ENCODE measurements at places on chromosomes 2 and 18.

DNA sequence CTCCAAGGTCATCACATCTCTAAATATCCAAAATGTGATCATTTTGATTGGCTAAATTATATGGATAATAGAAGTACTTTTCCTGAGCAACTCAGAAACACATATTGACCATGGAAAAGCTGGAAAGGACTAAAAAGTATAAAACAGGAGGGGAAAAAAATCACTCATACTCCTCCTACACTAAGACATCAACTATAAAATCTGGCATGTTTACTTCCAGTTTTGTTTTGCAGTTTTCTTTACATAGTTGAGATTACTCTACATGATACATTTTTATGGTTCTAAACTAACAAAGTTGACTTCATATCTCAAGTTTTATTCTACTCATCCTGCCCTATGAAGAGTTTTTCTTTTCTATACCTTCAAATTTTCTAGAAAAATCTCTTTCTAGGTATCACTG is 46.0 kb upstream of the SP3 start:
- DNase-seq, result no peak

DNA sequence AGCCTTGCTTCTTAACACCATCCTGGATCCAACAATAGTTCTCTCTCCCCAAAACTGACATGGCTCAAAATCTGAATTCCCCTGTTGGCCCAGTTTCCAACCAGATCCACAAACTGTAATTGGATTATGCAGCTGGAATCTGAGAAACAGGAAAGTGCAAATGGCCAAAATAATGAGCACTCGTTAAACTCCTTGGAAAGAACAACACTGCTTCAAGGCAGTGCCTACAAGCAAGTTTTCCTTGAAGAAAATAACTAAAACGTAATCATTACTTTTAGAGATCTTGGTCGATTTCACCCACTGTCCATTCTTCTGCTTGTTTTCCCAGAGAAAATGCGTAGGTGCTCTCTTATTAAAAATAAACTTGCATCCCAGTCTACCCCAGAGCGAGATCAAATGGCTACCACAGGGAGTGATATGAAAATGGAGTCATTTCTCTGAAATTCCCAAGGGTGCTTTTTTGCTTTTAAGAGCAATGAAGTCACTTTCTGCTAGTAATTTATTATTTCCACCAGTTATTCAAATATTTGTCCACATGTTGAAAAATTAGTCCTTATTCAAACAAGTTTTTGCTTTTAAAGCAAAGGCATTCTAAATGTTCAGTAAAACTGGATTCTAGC is 264.2 kb downstream of the C1D start:
- no peak for DNase-seq

- DNase-seq, result no peak
Measured at GRCh38 chr2:54559593-54560145, 103.5 kb downstream of the SPTBN1 start.

DNA sequence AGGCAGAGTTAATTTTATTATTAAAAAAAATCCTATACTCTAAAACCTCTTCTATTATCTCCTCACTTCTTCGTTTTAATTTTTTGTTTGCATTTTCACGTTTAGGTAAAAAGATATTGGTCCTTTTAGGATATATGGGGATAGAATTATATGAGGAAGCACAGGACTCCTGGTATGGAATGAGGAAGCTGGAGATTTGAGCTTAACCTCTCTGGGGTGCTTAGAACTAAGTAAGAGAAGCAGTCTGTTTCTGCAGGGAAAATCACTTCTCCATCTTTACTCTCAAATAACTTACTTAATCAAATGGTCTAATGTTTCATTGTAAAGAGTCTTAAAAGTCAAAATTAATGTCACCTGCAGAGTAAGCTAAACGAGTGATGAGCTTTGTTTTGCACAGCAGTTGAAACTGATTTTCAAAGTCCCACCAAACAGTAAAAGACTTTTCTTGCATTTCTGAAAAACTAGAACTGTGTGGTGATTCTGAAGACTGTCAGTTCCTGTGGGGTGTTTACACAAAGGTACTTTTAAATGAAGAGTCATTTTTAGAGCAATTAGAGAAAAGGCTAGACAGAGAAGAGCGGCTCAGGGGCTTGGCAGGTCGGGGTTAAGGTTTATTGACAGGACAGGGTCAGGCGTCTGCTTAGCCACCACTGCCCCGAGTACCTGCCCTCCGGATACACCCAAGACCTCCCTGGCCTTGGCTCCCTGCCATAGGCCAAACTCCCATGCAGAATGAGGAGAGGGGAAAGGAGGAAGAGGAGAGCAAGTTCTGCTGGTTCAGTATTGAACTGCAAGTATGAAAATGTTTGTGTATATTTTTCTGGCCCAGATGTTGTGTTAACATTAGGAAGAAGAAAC is 21.6 kb downstream of the METAP1D start:
- no peak for DNase-seq

GRCh38 chr2:17658251-17658843 is 95.3 kb downstream of the SMC6 start:
- DNase-seq, result no peak

- no peak for DNase-seq
Measured at GRCh38 chr2:74975016-74975415, 16.6 kb downstream of the POLE4 start.

GRCh38 chr2:218582076-218582475 is 13.4 kb downstream of the CNOT9 start:
- no peak for DNase-seq

DNA sequence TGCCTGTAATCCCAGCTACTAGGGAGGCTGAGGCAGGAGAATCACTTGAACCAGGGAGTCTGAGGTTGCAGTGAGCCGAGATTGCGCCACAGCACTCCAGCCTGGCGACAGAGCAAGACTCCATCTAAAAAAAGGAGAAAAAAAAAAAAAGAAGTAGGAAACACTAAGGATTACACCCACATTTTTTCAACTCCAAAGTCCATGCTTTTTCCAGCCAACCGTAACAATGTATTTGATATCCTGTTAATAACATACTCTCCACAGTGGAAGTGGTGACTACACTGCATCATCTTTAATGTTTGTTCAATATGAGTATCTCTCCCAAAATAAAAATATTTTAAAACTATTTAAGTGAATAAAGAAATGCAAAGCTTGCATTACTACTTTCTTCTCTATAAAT is 481.6 kb upstream of the ACVR2A start:
- DNase-seq, result no peak

DNA sequence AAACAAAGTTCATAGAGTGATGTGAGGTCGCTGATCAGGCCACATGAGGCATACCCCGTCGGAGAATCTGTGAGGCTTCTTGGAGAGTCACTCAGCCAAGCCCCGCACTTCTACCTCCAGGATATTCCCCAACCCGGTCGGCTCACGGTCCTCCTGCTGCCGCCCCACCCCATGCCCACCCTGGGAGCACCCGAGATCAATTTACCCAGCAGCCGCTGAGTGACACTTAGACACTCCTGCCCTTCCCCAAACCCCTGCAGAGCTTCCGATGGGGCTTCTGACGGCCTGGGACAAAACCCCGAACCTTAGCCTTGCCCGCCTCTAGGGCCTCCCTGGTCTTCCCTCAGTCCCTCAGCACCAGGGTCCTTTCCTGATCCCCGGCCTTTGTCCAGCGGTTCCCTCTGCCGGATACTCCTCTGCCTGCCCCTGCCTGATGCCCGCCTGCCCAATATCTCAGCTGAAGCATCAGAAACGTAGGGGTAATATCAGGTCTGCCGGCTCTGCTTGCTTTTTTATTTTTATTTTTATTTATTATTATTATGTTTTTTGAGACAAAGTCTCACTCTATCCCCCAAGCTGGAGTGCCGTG is 18.9 kb upstream of the OTOS start:
- no peak for DNase-seq

Data from activated CD4-positive, CD25-positive, alpha-beta regulatory T cell treated with anti-CD3 and anti-CD28 coated beads, Interleukin-2, amount 50 U/mL, for 16 hours (primary cell).